ENCODE measurements at places on chromosomes 12 and 14.

DNA sequence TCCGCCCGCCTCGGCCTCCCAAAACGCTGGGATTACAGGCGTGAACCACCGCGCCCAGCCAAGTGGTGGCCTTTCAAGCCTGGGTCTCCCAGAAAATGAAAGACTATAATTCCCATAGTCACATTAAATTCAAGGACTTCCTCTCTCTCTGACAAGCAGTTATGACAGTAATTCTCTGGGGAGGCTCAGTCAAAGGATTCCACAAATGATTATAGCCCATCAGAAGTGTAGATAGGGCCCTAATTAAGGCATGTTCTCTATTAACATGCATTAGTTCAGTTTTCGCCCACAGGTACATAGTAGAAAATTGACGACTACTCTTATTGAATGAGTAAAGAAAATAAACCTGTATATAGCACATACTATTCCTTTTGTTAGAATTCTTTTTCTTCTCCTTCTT lies 16.4 kb downstream of the PRMT8 start:
- DNase-seq = no peak

DNA sequence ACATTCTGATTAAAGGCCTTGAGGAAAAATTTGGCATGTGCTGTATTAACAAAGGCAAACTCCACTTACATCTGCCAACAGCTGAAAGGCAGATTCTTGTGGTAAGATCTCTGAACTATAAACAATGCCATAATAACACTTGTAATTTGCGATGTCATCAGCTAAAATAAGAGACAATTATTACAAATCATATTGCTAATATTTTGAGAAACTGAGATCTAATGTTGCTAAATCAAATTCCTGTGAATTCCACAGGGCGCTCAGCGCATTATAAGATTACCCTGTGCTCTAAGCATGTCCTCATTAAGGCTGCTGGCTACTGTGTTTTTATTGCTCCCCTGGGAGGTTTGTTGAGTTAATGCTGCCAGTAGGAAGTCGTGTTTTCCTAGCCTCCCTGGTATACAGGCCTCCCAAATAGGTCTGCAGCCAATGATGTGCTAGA lies 244.8 kb downstream of the DACT1 start:
- no peak for DNase-seq

DNA sequence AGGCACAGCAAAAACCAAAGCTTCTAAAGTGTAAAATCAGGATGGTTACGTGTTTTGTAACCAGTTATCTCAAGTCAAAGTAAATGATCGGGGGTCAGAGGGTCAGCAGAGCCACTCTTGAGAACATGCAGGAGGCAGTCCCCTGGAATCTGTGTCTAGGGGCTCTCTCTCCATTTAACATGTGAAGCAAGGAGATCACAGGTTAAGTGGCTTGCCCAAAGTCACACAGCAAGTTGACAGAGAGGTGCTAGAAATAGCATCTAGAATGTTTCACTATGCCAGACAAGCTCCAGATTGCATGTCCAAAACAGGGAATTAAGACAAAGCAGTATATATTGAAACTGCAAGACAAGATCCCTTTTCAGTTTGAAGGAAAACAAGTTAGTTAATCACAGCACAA lies 33.4 kb downstream of the PPTC7 start:
- DNase-seq = no peak

- DNase-seq = no peak
Measured at GRCh38 chr12:6956021-6956727, 5.0 kb downstream of the PTPN6 start.
